Progenitor cell of endocrine pancreas (in vitro differentiated cells): ENCODE measurements at places on chromosomes 2 and 18.

GRCh38 chr2:164285576-164285975, 335.7 kb downstream of the GRB14 start:
- no peak for DNase-seq

DNA sequence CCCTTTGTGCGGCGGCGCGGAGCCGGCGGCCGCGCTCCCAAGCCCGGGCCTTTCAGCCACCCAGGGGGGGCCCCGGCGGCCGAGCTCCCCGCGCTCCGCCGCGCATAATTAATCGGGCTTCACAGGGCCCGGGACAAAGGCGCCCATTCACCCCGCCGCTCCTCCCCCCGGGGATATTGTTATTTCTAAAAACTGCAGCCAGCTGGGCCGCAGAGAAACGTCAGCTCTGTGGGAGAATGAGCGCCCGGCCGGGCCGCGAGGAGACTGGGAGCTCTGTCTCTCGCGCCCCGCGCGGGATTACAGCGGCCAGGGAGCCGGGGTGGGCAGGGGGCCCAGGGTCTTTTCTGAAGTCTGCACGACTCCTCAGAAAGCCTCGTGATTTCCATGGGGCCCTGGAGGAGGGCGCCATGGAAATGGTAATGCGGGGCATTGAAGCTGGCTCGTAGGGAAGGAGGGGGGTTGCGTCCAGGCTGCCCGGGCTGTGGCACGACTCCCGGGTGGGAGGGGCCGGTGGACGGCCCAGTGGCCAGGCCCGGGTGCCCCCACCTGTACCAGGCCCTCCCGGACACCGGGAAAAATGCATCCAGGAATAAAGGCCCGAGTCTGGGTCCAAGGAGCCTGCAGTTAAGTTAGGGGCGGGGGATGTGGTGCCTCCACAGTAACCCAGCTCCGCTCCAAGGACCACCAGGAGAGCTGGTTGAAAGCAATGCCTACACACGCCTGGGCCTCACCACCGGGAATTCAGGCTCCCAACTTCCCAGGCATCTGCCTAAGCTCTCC, 125.3 kb downstream of the ZFP36L2 start:
- no peak for DNase-seq

GRCh38 chr2:11753886-11754699, 7.7 kb downstream of the LPIN1 start:
- DNase-seq, result no peak

DNA sequence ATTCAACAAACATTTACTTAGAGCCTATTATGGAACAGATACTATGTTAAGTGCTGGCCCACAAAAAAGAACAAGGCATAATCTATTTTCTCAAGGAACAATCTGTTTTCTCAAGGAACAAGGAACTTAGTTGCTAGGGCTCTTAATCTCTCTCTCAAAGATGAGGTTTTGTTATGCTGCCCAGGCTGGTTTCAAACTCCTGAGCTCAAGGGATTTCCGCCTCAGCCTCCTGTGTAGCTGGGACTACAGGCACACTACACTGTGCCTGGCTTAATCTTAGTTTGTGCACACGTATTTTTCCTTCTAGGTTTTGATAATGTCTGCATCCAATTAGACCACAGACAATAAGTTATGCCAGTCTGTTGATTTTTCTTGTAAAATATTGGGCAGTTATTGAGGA, 89.5 kb downstream of the PTH2R start:
- DNase-seq, result no peak

DNA sequence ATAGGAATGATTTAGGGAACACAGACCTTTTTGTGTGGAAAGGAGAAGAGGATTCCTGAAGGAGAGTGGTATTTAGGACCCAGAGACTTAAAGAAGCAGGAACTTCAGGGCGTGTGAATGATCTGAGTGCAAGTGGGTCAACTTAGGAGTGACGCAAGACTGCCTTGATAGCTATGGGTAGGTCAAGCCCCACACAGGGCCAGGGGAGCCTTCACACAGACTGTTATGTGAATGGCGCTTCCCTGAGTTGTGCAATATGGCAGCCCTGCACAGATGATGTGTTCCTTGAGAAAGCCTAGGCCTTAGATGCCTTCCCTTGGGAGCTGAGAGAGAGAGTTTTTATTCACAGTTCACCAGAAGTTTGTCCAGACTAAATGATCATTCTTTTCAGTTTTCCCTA, 47.1 kb upstream of the IGFBP5 start:
- no peak for DNase-seq

GRCh38 chr18:37429791-37430190, 135.8 kb downstream of the CELF4 start:
- no peak for DNase-seq

GRCh38 chr2:85577063-85577385, 362 bp upstream of the VAMP8 start:
- DNase-seq, result no peak

GRCh38 chr2:68282811-68283418, 30.6 kb upstream of the PPP3R1 start:
- DNase-seq, result no peak

- no peak for DNase-seq
These were observed 6.4 kb downstream of the BAZ2B start for GRCh38 chr2:159609811-159610549.

DNA sequence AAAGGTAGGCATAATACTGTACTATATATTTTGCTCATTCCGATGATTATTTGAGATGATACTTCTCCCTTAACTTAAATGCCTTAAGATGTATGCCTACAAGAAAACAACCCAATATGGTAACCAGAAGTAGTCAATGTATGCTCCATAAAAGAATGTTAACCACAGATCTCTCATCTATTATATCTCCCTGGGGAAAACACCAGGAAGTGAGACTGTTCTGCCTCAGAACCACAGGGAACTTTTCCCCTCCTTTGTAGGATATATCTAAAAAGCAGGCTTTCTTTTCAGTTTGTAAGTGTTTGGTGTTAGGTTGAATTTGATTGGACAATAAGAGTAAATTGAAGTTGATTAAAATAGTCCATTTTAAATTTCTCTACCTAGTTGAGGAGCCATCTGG, 1160.5 kb upstream of the NXPH2 start:
- DNase-seq, result no peak

DNA sequence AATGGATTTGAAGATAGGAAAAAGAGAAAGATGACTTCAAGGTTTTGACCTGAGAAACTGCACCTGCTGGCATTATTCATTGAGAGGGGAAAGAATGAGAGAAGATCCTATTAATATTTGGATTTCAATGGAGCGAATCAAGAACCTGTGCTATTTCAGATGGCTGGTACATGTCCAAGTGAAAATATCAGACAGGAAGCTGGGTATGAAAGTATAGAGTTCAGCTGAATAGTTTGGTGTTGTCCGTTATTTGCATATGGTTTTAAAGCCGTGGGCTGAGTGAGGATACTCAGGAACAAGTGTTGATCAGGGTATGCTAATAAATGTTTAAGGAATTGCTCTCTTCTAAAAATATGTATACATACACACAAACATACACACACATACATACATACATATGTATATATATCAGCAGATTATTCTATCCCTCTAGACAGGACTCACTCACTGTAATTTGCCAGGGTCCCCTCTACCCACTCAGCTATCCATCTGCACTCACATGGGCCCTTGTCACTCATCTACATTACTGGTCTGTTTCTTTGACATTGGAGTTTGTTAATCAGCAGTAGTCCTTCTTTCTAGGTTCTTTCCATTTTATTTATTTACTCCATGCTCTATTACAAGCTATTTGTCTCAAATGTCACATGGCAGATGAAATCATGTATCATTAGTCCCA, 33.9 kb upstream of the IKZF2 start:
- DNase-seq, result no peak

DNA sequence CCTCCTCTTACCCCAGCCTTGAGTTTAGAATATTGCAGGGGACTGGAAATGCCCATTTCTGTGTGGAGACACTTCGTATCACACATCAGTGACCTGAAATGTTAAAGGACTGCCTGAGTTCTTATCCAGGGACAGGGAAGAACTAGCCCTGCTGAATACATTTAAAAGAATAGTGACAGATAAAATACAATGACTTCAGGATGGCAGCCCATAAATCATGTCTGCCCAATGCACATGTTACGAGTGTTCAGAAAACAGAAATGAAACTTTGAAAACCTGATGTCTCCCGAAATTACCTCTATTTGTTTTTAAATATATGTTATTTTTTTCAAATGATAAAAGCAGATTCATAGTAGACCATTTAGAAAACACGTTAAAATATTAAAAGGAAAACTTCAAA, 22.3 kb upstream of the RAB12 start:
- no peak for DNase-seq

DNA sequence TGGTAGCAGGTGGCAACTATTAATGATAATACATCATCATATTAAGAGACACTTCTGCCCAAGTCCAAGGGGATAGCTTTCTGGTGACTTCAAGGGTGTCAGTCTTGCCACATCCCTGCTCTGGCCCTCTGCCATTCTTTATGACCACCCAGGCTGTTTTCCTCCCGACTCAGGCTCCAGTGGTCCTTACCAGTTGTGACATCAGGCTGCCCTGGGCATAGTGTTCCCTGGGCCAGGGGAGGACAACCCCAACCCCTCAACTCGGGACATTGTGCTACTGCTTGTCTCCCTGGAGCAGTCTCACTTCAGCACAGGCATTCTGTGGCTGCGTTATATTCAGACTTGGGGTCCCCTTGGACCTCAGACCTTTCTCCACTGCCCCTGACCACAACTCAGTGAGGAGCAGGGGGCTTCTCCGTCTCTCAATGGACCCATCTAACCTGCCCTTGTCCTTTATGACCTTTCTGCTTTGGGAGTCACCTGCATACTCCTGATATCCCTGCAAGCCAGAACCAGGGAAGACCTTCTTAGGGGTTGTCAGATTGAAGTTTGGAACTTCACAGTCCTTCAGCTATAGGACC, 12.8 kb downstream of the DNAJB2 start:
- no peak for DNase-seq

DNA sequence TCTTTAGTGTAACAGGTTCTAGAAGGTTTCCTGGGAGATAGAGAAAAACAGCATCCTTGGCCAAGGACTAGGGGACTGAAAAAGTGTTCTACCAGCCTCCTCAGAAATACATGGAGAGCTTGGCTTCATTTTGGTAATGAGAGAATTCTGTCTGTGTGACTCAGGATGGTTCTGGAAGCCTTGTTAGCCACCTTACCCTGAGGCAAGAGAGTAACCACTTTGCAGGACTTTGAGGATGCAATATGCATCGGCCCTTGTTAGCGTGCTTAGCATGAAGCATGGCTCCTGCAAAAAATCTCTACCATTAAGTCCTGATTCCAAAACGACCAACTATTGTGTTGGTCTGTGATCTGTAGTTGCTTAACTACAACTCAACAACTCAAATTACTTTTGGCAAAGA, 79.8 kb downstream of the C1QL2 start:
- DNase-seq, result no peak

DNA sequence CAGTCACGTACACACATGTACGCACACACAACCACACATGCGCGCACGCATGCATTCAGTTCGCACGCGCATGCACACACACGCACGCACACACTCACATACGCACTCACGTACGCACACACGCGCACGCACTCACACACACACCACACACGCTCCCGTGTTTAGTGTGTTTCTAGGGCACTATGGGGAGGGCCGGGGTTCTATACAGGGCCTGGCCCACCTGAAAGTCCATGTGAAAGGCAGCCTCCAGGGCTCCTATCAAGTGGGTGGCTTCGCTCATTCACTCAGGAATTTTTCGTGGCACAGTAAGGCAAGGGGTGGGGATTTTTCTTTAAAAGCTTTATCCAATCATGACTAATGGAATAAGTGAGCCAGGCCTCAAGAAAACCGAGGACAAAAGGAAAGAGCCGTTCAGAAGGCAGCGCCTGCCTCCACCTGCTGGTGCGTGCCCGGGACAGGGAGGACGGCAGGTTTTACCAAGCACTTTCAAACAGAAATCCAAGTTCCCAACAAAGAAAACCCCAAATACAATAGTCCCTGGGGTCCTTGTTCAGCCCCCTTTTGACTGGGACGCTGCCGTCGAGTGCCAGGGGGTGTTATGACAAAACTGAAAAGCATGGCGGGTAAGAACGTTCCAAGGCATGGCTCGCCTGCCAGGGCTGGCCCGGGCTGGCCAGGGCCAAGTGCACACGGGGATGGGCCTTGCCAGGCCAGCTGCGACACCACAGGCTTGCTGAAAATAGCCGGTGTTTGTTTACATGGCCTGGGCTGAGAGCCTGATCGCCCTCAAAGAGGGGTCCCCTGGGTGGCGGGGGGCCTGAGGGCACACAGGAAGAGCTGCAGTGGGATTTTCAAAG, 110.0 kb downstream of the HDAC4 start:
- no peak for DNase-seq

DNA sequence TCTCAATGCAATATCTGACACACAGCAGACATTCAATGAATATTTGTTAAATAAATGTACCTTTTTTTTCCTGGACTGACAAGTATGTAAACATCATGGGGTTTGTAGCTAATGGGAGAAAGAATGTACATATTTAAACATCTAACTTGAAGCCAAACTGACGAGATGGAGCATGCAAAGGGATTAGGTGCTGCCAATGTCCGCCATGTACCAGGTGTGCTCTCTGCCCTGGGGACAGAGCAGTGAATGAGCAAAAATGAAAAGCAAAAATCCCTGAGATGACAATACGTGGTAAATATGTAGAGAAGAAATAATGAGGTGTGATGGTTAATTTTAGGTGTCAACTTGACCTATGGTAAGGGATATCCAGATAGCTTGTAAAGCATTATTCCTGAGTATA, 247.4 kb upstream of the CELF4 start:
- no peak for DNase-seq

- DNase-seq, result no peak
These were observed 177.9 kb upstream of the RAB6C start for GRCh38 chr2:129801575-129801974.

DNA sequence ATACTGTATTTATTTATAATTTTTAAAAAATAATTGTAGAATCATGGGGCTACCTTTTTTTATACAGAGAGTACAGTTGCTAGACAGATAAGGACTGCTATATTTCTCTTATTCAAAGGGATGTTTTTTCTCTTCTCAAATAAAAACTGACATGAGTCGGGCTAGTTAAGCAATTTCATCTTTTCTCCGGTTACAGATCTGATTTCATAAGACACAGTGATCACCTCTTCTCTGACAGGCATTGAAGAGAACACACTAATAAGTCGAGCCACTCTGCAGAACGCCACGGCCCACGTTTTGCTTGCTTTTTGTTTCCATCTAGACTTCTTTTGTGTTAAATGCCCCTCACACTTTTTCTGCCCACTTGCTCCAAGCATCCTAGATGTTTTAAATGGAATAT, 85.4 kb downstream of the HNRNPLL start:
- DNase-seq, result no peak

- no peak for DNase-seq
These were observed 137.3 kb downstream of the DTNA start for GRCh38 chr18:34847408-34847807.

- no peak for DNase-seq
These were observed 125.3 kb upstream of the GPC1 start for GRCh38 chr2:240310201-240310600.
